Uterus (tissue), 4 donors: ENCODE measurements at places on chromosomes 3 and 15. TPM values are rescaled to one million over a fixed set of nuclear protein-coding genes. Genes with fewer than 3 reads are reported as not detected.

GRCh38 chr3:111882799-111883198 lies 23.7 kb downstream of the PHLDB2 start:
- no peaks in the 10 kb centered on the region for H3K4me1 ChIP-seq
- no peak for DNase-seq
- H3K4me3 ChIP-seq, result no peak overlapping the region

DNA sequence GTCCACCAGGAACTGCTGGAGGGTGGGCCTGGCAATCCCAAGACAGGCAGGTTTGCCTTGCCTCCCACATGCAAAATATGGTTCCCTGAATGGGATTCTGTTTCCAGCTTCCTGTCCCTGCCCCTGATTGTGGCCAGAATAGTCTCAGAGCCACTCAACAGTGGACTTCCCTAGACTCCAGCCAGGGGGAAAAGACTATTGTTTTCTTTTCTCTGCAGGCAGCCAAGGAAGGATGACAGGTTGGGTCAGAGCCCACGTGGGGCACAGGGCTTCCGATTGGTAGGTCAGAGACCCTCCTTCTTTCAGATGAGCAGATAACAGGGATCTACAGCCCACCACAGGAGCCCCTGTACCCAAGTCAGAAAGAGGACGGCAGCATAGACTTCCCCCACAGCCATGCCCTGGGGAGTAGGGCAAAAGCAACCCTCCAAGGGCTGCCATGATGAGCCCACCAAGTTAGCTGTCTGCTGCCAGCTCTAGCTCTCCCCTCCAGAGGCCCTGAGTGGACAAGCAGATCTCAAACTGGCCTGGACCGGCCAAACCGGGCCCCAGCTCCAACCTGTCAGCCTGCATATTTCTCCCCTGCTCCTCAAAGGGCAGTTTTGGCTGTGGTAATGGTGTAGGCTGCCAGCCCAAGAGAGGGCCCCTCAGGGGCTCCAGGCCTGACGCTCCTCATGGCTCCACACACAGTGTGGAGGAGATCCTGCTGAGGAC lies 6.4 kb downstream of the TLR9 start:
- peak overlapping the region; percentile 25 for H3K27ac ChIP-seq
- H3K4me3 ChIP-seq, result no peak overlapping the region
- H3K4me1 ChIP-seq, result peaks cover 10% of the 10 kb centered on the region
- DNase-seq, result no peak
- no peaks in the 10 kb centered on the region for H3K27me3 ChIP-seq

DNA sequence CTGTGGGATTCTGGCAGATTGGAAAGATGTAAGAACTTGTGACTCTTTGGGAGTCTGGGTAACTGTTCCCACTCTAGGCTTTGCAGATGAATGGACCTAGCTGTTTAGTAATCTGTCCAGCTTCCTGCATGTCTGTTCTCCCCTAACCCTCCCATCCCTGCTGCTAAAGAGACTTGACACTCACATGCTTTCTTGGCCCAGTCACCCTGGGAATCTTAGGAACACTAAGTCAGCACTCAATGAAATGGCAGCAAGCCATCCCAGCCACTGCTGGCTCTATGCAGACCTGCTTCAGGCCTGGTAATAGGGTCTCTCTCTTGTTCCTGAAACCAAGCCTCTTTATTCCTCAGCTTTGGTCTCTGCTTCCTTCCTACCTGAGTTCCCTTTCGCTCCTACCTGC lies 63.7 kb upstream of the THSD4 start:
- no peak for DNase-seq
- H3K36me3 ChIP-seq, result no peaks in the 10 kb centered on the region
- H3K27me3 ChIP-seq, result no peaks in the 10 kb centered on the region

- no peak overlapping the region for H3K4me3 ChIP-seq
- H3K4me1 ChIP-seq, result no peaks in the 10 kb centered on the region
- no peaks in the 10 kb centered on the region for H3K27me3 ChIP-seq
- no peaks in the 10 kb centered on the region for H3K36me3 ChIP-seq
Measured at GRCh38 chr3:99648101-99648500, 9.7 kb downstream of the COL8A1 start.

DNA sequence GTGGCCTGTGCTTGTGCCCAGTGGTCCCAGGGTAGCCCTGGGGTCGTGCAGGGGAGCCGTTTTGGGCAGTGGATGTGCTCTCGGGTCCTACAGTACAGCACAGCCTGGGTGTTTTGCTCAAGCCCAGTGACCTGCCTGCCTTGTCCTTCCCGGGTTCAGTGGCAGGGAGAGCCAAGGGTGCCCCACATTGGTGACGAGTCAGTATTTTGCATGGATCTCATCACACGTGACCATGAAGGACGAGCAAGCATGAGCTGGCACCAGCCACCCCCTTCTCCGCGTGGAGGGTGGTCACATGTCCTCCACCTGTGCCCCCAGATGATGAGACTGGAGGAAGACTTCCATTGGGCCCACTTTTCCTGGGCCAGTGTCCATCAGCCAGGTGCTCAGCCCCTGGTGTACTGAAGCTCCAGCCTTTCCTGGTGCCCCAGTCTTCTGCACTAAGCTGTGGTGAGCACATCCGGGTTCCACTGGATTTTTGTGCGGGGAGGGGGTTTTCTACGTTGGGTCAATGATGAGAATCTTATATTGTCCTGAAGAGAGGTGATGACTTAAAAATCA lies 197.5 kb downstream of the UBE3A start:
- no peaks in the 10 kb centered on the region for H3K36me3 ChIP-seq
- no peaks in the 10 kb centered on the region for H3K27me3 ChIP-seq
- no peaks in the 10 kb centered on the region for H3K4me1 ChIP-seq
- DNase-seq, result no peak
- no peak overlapping the region for H3K4me3 ChIP-seq

DNA sequence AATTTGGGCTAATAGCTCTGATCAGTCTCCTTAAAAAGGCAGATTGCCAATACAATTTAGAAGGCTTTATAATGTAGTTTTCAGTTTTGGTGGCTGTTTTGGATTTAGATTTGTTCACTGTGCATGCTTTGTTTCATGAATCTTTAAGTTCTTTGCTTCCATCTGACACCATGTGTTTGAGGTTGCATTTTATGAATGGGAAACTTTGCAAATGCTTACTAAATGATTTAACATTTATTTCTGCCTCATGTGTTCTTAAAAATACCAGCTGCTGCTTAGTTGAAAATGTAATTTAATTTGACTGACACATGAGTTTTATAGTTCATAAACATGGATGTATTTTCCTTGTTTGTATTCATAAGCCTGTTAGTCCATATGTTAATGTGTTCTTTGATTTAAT lies 78.6 kb downstream of the RNF13 start:
- no peaks in the 10 kb centered on the region for H3K4me1 ChIP-seq
- H3K36me3 ChIP-seq, result no peaks in the 10 kb centered on the region
- no peak overlapping the region for H3K27ac ChIP-seq
- H3K27me3 ChIP-seq, result no peaks in the 10 kb centered on the region

GRCh38 chr3:121821421-121822199 lies 13.2 kb downstream of the IQCB1 start:
- H3K27ac ChIP-seq, result no peak overlapping the region
- H3K27me3 ChIP-seq, result no peaks in the 10 kb centered on the region
- no peaks in the 10 kb centered on the region for H3K36me3 ChIP-seq
- H3K4me3 ChIP-seq, result no peak overlapping the region

DNA sequence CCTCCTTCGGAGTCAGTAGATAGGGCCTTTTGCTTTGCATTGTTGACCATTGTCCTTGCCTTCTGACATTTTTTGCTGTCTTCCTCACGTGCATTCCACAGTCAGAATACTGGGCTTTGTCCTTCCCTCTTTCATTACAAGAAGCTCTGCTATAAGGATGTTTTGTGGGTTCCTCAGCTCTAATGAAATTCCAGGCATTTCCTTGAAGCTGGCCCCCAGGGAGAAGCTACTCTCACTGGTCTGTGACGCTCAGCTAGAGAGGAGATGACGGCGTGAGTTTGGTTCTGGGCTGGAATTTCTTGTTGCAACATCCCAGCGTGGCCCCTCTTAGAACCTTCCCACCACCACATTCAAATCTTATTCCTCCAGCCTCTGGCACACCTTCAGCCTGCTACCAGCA lies 210.2 kb downstream of the TJP1 start:
- no peaks in the 10 kb centered on the region for H3K4me1 ChIP-seq
- H3K27me3 ChIP-seq, result no peaks in the 10 kb centered on the region
- DNase-seq, result no peak

DNA sequence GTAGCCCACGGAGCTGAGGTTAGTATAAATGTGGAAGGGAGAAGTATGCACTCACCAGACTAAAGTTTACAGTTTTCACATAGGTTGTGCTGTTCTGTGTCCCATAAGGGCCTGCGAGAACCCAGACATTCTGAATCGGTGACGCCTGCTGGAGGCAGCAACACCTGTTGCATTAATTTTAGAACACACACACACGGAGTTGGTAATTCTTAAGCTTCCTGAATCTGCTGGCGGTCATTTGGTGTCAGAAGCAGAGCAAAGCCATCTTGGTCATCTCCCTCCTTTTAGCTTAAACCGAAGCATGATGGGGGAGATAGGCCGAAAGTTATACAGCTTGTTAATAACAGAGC lies 41.1 kb upstream of the AP3B2 start:
- no peaks in the 10 kb centered on the region for H3K36me3 ChIP-seq
- no peaks in the 10 kb centered on the region for H3K27me3 ChIP-seq
- H3K4me3 ChIP-seq, result peak overlapping the region; percentile 61
- peak overlapping the region; percentile 94 for H3K27ac ChIP-seq
- no peaks in the 10 kb centered on the region for H3K4me1 ChIP-seq
- DNase-seq, result no peak

EFCC1 gene
- total RNA-seq, result 1.2 TPM

AHSG gene
- not detected for total RNA-seq

MINAR1 gene
- total RNA-seq, result not detected

PLOD2 gene
- 23.5 TPM for total RNA-seq

PRSS50 gene
- not detected for total RNA-seq

VWA5B2 gene
- total RNA-seq, result not detected

EIF4E3 gene
- total RNA-seq, result 52.2 TPM

THRB gene
- total RNA-seq, result 4.6 TPM

C3orf33 gene
- 9.0 TPM for total RNA-seq

CCR2 gene
- not detected for total RNA-seq
